ENCODE measurements at places on chromosomes 11 and 22. TPM values are rescaled to one million over a fixed set of nuclear protein-coding genes. Genes with fewer than 3 reads are reported as not detected.

APOBEC3C gene
- total RNA-seq: 71.5 TPM

KRTAP5-8 gene
- total RNA-seq: not detected

IGSF9B gene
- total RNA-seq: 73.6 TPM

- no peak for DNase-seq
These were observed 313.4 kb downstream of the BUD13 start for GRCh38 chr11:116459185-116460045.

- no peak for DNase-seq
These were observed 1.6 kb downstream of the FGF19 start for GRCh38 chr11:69702239-69702691.

GRCh38 chr11:30789270-30789669, 203.1 kb upstream of the MPPED2 start:
- no peak for DNase-seq

- DNase-seq: no peak
These were observed 14.4 kb downstream of the OVCH2 start for GRCh38 chr11:7691759-7692350.

DNA sequence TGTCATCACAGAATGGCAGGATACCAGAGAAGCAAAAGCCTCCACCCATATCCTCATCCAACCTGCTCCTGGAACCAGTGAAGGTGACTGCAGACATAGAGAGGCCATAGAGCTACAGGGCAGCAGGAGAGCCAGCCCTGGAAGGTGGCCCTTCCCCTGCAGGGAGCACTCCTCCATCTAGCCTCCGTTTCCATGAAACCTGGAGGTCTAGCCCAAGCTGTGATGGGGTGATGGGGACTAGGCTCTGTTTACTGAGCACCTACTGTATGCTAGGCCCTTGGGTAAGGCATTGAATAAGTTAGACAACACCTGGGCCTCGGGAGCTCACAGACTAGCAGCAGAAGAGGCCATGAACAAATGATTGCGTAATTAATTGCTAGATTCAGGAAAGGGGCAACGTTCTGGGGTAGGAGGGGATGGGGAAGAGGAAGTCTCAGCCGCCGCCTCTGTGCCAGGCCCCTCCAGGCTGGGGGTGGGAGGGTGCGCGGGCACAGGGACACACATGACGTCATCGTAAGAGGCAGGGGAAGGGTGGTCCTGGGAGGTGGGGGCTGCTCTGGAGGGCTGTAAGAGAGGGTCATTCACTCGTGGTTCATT, 784 bp upstream of the SYNGR1 start:
- DNase-seq: no peak

GRCh38 chr22:30348809-30349208, 7.9 kb downstream of the SF3A1 start:
- no peak for DNase-seq
